ENCODE measurements at places on chromosomes 1 and 21.

DNA sequence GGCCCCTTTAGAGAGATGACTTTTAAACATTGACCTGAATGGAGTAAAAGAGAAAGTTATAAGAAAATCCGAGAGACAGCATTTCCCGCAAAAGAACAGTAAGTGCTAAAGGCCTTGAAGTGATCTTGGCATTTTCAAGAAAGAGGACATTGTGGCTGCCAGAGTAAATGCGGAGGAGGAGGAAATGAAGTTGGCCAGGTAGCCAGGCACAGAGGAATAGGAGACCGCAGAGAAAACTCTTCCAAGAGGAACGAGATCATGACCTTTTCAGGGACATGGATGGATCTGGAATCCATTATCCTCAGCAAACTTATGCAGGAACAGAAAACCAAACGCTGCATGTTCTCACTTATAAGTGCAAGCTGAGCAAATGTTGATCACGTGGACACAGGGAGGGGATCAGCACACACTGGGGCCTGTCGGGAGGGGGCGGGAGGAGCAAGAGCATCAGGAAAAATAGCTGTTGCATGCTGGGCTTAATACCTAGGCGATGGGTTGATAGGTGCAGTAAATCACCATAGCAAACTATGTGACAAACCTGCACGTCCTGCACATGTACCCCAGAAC, 49.7 kb downstream of the EEIG2 start:
- no peak for DNase-seq

DNA sequence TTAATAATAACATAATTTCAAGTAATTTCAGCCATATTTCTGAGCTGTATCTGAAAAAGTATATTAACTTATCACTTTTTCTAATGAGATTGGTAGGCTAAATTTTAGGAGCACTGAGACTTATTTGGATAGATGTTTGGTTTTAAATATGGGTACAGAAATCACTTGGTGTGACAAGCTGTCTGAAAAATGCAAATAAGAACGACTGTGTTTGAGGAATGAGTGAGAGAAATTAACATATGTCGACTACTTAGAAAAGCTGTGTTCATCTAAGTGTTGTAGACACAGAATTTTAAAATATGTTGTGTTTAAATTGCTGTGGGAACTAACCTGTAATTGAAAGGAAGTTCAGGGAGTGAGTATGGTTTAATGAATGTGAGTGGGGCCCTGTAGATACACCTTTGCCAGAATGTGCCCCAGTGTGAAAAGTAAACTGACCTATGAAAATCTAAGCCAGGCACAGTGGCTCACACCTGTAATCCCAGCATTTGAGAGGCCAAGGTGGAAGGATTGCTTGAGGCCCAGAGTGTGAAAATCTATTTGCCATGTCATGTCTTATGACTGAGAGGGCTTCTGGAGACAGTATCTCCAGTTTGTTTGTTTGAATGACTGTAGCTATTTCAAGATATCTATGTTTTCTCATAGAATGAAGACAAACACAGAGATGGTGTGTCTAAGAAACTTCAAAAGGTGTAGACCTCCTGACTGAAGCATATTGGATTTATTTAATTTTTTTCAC, 53.8 kb upstream of the LRRC8C start:
- no peak for DNase-seq

GRCh38 chr21:43912500-43912899, 47.5 kb downstream of the AGPAT3 start:
- no peak for DNase-seq

- DNase-seq = no peak
These were observed 18.6 kb downstream of the PTTG1IP start for GRCh38 chr21:44854664-44855446.

GRCh38 chr21:39385299-39386145, 36.6 kb upstream of the HMGN1 start:
- DNase-seq = no peak

GRCh38 chr1:232979558-232979957, 29.1 kb downstream of the NTPCR start:
- DNase-seq = no peak

- no peak for DNase-seq
These were observed 75.3 kb downstream of the PEX14 start for GRCh38 chr1:10549904-10550664.

DNA sequence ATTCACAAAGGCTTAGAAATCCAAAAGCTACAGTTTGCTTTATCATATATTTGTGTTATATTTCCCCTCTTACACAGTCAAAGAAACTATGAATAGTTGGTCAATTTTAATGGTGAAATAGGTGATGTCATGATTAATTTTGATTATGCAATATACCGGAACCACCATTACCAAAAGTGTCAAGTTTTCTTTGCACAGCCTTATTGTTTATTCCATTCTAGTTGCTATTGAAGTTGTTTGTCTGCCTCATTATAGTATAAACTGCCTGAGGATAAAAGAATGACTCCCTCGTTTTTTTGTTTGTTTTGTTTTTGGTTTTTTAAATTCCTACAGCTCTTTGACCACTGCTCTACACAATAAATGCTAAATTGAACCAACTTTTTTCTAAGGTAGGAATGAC, 690.6 kb upstream of the ZP4 start:
- no peak for DNase-seq

DNA sequence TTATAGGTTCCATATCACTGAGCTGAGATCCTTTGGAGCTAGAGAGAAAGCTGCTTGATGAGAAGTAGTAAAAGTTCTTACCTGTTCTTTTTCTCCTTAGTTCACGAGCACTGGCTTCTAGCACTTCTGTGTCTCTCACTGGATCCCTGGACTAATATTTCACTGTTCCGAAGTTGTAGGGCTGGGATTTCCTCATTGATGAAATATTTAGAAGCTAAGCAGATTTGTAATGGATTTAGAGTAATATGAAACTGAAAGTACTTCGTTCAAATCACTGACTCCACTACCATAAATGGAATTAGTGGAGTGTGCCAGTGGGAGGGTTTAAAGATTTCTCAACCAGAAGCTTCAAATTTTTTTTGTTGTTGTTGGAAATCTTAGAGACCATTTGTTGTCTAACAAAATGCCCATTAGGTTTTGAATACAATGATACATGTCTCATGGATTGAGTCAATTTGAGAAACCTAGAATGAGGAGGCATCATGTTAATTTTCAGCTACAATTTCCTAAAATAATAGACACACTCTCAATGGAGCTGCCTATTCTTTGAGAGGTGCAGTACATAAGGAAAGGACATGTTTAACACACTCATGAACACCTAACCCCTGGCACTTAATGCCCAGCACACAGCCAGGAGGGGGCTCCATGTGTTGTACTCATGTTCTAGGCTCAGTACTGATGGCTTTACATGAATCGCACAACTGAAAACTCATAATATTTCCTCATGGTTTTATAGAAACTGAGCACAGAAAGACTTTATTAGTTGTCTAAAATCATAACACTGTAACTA, at the start of gene GBP1:
Gene GBP1, minus strand, starts transcription at position 130 of the 790 bp plus-strand sequence. CDS start 1,974 bp downstream, outside the sequence.
- DNase-seq = no peak
